ENCODE measurements at places on chromosomes 5 and 9.

GRCh38 chr5:180172447-180173197 lies 36.4 kb downstream of the RASGEF1C start:
- peak; percentile 83 for DNase-seq

- DNase-seq: no peak
Measured at GRCh38 chr5:88944751-88945531, 62.0 kb upstream of the MEF2C start.

DNA sequence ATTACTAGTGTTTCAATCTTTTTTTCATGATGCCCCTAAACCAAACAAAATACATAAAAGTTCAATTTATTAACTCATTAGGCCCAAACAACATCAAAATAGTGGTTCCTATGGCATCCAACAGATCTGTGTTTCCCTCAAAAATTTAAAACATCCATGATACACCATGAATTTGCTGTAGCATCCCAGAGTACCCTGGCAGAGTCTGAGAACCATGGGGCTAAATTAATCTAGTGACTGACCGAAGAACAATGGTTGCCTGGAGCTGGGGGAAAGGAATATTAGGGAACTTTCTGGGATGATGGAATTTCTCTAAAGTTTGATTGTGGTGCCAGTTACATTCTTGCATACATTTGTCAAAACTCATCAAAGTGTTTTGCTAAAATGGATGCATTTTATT lies 79.5 kb upstream of the TRIO start:
- DNase-seq: no peak

DNA sequence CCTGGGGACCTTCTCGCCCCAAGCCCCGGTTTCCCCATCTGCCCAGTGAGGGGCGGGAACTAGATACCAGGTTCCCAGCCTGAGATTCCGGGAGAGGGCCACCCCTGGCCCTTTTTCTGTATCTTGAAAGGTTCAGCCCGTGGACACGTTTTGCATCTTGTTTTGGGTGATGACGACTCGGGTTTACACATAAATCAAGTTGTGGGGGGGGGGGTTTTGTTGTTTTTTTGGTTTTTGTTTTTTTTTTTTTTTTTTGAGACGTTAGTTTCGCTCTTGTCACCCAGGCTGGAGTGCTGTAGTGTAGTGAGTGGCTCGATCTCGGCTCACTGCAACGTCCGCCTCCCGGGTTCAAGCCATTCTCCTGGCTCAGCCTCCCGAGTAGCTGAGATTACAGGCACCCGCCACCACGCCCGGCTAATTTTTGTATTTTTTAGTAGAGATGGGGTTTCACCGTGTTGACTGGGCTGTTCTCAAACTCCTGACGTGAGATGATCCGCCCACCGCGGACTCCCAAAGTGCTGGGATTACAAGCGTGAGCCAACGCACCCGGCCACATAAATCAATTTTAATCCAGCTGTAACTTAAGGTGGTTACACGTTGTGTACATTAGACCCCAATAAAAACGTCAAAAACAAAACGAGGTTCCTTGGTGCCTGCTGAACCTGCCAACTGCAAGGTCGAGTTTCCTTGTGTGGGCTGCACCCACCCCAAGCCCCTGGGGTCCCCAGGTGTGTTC lies 1.1 kb upstream of the BRD3 start:
- peak; percentile 87 for DNase-seq

DNA sequence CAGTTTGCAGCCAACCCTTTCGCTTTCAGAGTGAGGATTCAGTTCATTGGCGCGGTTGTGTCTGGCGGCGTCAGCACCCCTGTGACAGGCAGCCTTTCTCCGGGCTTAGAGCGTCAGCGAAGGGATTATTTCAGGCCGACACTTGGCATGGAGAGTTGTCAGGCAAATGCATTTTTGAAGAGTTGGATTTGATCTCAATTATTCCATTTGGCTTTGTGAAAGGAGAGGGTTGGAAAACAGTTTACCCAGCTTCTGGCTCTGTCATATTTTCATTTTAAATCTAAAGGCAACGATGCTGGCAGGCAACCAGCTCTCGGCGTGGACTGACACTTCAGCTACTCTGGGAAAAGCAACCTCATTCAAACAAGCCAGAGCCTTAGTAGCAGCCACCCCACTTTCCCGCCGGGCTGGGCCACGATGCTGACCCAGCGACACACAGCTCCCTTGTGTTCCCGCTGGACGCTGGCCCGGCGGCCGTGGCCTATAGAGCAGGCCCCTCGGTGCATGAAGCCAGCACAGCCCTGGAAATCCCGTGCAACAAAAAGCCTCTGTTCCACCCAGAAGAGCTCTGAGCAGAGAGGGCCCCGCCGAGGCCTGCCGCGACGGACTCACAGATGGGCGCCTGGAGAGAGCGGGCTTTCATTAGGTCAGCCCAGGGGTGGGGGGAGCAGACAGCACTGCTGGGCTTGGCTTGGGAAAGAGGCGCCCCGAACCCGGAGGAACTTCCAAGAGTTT lies 28.9 kb upstream of the LPCAT1 start:
- peak; percentile 86 for DNase-seq

- no peak for DNase-seq
Measured at GRCh38 chr5:159680095-159680494, 236.2 kb upstream of the ADRA1B start.
